Glutamatergic neuron (in vitro differentiated cells): ENCODE measurements at places on chromosomes 6 and 20.

DNA sequence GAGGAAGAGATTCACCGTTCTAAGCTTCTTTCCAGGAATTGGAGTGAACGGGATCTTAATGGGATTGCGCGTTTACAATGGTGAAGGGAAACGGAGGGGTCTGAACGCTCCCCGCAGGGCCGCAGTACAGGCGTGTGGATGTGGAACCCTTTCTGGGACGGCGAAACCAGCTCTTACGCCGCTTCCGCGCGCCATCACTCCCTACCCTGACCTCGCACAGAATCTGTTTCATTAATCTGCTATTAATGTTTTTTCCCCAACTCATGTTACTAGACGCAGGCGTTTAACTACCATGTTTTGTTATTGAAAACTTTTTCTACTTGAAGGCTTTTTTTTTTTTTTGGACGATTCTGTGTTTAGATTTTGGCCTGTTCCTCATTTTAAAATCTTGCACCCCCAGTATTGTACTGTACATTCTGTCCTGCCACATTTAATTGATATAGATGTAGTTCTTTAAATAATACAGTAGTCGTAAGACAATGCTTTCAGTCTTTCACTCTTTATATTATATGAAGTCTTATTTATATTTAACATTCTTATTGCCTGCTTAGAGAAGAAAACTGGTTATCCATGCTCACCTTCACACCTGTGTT is 696 bp upstream of the SUPT3H start:
- peak; percentile 33 for DNase-seq

GRCh38 chr6:129679275-129679674 is 30.7 kb downstream of the ARHGAP18 start:
- no peak for DNase-seq

DNA sequence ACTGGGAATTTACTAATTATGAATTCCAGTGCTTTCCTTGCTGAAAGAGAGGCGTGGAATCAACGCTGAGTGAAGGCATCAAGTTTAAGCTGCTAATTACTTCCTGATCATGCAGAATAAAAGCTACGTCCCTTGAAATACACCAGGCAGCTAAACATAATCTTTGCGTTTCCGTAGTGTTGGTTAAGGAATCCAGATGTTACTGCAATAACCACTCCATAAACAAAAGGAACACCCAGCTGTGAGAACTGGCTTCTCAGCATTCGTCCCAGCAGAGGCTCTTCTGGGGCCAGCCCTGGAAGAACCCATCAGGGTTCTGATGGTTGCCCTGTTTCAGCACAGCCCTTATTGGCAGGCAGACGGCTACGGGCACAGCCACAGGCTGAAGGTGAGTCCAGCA is 111.4 kb downstream of the CDH26 start:
- no peak for DNase-seq

- no peak for DNase-seq
These were observed 118.2 kb downstream of the SLC16A10 start for GRCh38 chr6:111205502-111205901.

DNA sequence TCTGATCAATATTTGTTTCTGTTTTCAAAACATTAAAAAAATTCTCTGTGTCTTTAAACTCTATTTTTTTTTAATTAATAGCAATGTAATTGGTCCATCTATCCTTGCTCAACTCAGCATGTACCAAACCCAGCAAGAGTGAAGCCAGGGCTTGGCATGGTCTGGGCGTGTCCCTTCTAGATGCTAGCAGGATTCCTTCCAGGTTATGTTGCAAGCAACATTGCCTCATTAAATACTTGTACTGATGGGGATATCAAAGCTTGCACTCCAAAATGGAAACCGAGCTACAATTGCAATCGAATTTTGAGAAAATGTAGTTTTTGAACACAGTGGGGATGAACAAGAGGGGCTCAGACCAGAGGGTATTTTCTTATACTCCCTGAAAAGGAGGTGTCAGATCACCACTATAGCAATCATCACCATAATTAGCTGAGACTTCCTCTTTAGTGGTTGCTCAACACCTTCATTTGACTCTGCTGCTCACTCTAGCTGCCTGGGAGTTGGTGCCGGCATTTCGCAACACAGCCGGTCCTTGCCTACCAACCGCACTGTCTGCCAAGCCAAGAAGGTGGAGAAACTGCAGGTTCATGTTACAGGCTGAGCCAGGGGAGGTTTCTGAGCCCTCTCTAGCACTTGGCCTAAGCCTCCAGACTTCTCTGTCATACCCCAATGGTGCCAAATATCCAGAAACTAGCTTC is 67.8 kb upstream of the RALGAPA2 start:
- DNase-seq = no peak
